ENCODE measurements at places on chromosomes 3 and 15.

GRCh38 chr15:41020829-41021228, 67.6 kb downstream of the CHAC1 start:
- no peak for DNase-seq

- DNase-seq, result no peak
Observed at GRCh38 chr15:76533995-76534394, 197.4 kb downstream of the ISL2 start.

DNA sequence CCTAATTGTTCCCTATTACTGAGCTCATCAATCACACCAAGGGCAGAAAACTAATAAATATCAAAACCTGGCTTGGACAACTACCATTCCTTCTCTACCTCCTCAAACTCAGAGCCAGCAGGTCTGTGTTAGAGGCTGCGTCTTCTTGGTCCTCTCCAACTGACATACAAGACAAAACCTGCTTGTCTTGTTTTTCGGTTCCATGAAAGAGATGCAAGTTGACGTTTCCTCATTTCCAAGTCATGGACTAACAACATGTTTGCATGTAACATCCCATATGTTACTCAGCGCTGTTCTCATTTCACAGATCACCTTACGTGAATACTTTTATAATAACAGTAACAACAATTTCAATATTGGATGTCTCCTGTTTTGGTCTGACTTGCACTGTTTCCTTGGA, 110.9 kb downstream of the LMLN start:
- no peak for DNase-seq

GRCh38 chr3:113103588-113103987, 107.8 kb upstream of the BOC start:
- no peak for DNase-seq

- DNase-seq, result no peak
Observed at GRCh38 chr15:40911693-40912092, 17.4 kb downstream of the VPS18 start.

- DNase-seq, result no peak
Observed at GRCh38 chr3:77038930-77039605, 831 bp upstream of the ROBO2 start.

DNA sequence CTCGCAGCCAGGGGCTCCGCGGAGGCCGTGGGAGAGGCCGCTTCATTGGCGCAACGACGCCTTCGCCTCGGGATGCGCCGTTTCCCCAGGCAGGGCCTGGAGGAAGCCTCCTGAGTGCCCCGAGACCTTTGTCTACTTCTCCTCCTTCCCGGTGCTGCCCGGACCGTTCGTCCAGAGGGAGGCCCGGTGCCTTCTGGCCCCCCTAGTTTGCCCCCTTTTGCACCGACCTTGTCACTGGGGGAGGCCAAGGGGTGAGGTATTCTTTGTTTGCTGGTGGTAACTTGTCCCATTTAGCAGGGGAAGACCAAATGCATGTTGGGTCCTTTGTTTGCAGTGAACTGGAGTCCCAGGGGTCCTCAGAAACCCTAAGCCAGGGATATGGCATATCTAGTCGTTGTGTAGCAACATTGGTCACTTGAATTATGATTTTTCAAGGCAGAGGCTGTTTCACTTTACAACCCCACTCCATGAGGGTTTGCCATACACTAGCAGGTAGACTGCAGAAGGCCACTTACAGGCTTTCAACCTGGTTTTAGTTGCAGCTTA, 615 bp downstream of the DHX30 start:
- no peak for DNase-seq

GRCh38 chr15:29125382-29126207, 144.0 kb downstream of the NSMCE3 start:
- no peak for DNase-seq

GRCh38 chr3:52934630-52935530, 37.5 kb upstream of the STIMATE start:
- DNase-seq, result peak; percentile 10

- no peak for DNase-seq
Observed at GRCh38 chr3:61442696-61443095, 118.7 kb upstream of the PTPRG start.

GRCh38 chr15:92625251-92625980, 30.2 kb downstream of the FAM174B start:
- no peak for DNase-seq

DNA sequence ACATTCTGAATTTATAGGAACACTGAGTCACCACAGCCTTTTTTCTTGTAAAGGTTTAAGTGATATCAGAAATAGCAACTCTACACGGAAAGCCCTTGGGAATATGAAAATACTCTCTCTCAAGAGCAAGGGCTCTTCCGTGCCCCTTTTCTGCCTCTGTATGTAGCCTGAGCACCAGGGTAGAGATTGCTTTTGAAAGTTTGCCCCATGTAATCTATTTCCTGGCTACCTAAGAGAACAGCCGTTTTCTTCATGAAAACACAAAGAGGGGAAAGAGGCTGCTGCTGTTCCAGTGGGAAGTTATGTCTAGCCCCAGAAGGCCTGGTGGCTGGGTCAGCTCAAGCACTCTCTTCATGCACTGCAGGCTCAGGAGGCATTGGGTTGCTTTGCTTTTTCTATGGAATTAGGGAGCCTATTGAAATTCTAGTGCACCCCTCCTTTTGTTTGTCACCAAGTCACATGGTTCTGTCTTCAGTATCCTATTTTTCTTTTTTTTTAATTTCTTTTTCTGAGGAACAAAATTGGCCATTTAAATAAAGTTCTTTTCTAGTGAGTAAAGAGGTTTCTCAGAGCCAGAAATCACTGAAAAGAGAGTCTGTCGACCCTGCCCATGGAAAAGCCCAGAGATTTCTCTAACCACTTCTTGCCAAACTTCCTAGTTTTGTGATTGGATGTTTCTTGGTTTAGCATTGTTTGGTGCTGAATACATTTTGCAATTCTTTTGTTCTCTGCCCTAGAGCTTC, 39.5 kb downstream of the TIGIT start:
- DNase-seq, result no peak

- DNase-seq, result no peak
Observed at GRCh38 chr15:90837094-90837493, 31.3 kb upstream of the FURIN start.

- no peak for DNase-seq
Observed at GRCh38 chr15:43048935-43049334, 56.9 kb downstream of the UBR1 start.

DNA sequence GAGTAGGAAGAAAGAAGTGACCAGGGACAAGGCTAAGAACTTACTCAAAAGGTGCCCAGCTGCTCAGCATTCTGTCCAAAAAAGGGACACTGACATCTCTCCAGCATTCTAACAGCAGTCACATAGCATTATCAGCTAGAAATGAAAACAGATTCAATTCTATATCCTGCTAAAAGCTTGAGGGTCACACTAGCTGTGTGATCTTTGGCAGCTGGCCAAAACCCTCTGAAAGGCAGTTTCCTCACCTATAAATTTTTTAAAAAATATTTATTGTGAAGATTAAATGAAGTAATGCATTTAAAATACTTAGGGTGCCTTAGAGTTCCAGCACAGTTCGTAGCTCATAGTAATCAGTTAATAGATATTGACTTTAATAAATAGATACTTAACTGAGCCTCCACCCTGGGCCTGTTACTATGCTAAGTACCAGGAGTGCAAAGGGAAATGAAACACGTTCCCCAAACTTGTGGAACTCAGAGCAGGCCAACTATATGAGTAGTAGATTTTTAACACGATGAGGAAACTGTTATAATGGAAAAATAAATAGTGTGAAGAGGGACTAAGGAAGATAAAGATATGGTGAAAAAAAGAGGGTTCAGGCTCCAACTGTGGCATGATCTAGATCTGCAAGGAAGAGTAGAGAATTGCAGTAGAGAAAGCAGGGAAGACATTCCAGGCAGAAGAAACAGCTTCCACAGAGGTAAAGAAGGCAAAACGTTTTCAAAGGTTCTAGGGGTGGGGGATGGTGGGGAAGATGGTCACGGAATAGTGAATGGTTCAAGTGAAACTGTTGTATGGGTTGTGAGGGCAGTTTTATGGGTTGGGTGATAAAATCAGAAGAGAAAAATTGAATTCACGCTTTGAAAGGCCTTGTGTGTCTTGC, 11.4 kb downstream of the CD86 start:
- DNase-seq, result no peak

DNA sequence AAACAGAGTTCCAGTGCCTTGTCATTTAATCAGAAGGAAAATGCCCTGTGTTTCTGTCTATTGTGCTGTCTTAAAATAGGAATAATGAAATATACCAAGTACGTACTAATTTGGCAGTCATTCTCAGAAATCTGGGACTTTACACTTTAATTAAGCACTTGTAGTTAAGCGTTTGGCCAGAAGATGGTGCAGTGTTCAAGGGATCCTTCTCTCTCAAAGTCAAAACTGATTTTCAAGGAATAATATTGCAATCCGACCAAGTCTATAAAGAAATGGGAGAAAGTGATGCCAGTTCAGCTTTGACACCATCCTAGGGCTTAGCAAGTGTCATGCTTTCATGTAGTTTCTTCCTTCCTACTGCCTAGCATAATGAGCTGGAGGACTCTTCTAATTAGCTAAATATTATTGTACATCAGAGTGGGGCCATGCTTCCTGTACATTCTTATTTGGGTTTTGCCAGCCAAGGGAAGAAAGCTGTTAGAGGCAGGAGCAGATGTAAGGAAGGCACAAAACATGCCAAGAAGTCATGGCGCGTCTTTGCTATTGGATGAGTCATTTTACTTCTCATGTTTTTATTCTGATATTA, 64.8 kb downstream of the SAMMSON start:
- DNase-seq, result no peak

DNA sequence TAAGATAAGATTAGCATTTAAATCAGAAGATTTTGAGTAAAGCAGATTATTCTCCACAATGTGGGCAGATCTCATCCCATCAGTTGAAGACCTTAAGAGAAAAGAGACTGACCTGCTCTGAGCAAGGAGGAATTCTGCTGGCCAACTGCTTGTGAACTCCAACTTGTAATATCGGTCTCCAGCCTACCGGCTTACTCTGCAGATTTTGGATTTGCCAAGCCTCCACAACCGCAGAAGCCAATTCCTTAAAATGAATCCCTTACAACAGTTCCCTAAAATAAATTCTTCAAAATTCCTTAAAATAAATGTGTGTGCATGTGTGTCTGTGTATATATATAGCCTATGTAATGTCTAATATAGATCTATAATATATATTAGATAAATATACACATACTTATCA, 107.4 kb upstream of the KLF13 start:
- no peak for DNase-seq

All from activated CD8-positive, alpha-beta memory T cell treated with anti-CD3 and anti-CD28 coated beads for 48 hours (primary cell).